ENCODE measurements at places on chromosomes 1 and 21.
A peak's percentile ranks its signal among the peaks of the same experiment; 100 is the strongest.

DNA sequence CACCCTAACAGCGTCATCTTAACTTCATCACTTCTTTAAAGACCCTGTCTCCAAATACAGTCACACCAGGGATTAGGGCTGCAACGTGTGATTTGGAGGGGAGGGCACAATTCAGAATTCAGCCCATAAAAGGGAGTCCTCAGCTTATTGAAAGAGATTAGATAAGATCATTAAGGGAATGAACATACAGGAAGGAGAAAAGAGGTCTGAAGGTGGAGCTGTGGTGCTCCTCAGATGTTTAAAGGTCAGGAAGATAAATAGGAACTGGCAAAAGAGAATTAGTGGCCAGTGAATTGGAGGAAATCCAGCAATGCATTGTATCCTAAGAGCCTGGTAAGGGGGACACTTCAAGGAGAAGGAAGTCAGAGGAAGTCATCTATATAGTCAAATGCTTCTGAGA is 113.5 kb downstream of the PROX1 start:
- no peak for DNase-seq

DNA sequence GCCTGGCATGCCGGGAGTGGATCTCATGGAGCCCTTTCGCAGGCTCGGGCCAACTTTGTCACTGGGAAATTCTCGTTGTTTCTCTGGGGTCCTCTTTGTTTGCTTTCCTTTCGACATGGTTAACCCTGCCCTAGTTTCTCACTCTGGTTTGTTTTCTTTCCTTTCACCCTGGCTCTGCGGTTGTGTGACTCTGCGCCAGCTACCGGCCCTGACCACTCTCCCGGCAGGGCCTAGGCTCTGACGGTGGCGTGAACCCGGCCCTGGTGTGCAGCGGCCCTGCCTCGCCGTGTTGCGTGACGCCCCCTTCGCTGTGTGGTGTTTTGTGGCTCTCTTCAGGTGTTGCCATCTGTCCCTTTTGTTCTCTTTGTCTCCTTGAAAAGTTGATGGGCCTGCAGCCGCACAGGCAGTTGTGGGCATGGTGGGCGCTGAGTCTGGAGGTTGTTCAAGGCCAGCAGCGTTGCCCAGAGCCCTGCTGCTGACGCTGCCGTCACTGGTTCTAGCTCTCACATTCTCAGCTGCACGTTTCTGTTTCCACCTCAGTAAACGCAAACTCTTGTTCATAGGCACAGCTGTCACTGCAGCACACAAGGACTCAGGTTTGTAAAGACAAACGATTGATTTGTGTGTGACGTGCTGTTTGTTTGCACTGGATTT is 64.6 kb upstream of the DIP2A start:
- DNase-seq: no peak

GRCh38 chr1:226654668-226655055 is 84.4 kb downstream of the ITPKB start:
- DNase-seq: no peak

GRCh38 chr1:29469457-29469856 is 233.1 kb downstream of the PTPRU start:
- no peak for DNase-seq

- no peak for DNase-seq
Observed at GRCh38 chr1:91891454-91891853, 5.5 kb upstream of the TGFBR3 start.

DNA sequence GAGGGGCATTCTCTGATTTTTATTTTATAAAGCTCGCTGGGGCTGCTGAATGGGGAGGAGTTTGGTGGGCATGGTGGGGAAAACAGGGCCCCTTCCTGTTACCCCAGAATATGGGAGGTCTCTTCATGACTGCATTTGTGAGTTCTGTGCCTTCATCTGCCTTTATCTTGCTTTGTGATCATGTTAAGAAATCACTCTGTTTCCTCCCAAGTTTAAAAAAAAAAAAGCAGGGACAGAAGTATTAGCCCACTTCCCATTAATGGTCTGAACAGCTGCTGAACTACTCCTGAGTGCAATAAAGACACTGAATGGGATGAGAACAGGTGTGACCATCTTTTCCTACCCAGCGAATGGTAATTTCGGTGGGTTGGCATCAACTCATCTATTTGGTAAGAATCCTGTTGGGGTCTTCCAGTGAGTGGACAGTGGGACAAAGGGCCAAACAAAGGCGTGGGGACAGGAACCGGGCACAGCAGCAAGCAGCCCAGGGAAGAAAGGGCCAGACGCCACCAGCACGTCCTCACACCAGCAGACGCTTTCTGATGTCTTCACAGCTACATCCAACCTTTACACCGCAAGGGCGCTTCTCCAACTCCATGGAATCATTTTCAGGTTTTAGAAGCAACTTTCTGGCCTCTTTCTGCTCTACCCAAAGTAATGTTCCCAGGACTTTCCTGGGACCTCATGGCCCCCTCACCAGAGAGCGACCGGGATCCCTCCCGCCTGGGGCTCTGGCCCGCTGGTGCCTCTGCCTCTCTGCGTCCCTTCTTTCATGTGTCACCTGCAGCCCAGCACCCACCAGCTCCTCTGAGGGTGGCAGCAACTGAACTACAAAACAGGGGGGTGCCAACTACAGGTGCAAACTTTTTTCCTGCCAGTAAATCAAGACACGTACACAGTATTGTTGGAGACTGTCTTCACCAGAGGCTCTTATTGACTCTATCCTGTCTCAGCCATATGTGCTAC is 160.2 kb downstream of the ADSS2 start:
- no peak for DNase-seq

DNA sequence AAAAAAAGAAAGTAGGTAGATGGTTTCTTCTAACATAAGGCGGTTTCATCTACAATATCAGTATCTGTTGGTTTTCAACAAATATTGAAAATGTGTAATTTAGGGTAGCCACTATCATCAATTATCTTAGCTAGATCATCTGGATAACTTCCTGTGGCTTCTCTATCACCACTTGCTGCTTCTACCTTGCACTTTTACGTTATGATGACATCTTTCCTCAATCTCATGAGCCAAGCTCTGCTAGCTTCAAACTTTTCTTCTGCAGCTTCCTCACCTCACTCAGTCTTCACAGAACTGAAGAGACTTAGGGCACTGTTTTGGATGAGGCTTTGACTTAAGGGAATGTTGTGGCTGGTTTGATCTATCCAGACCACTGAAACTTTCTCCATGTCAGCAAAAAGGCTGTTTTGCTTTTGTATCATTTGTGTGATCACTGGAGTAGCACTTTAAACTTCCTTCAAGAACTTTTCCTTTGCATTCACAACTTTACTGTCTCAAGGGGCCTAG is 144.9 kb upstream of the HP1BP3 start:
- DNase-seq: no peak

GRCh38 chr1:167328306-167328815 is 107.7 kb downstream of the POU2F1 start:
- no peak for DNase-seq

DNA sequence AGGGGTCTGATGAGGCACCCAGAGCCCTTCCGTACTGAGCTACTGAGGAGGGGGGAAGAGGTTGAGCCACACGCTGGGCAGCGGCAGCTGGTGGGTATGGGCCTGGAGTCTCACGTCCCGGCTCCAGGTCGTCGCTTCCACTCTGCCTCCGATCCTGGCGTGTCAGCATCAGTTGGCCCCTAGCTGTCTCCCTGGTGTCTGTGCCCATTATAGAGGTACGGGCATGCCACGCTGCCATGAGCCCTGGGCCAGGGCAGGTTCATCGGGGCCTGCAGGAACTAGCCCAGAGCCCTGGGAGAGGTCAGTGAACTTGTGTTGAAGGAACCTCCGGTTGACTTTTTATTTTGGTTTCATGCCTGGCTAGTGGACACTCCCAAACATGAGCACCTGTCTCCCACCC is 18.2 kb downstream of the COQ8A start:
- no peak for DNase-seq

DNA sequence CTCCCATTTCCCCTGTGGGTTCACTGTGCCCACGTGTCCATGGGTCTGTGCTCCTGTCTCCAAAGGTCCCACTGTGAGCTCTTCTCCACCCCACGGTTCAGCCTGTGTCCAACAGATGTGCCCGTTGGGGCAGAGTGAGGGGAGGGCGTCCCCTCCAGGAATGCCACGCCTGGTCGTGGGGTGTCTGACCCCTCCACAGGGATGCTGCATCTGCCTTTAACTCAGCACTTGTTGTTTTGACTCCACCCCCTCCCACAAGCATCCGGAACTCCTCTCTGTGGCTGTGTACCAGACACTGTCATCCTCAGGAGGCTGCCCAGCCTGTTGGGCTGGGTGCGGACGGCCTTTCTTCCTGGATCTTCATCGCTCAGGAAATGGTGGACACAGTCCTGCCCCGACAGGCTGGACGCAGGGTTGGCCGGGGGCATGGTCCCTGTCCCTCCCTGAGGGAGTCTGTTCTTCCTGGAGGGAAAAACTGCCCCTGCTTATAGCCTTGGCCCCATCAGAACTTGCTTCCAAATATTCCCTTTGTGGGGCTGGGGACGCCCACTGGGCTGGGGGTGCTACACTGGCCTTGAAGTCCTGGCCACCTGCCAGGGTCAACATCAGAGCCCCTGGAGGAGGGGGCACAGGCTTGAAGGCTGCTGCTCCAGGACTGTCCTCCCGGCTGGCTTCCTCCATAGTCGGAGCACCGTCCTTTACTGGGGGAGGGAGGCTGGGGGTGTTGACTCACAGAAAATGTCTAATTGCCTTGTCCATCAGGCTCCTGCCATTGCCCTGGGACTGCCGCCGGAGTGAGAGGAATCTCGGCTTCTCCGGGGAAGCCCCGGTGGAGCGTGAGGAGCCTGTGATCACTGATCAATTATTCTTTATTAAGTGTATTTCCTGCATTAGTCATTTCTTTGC is 182.0 kb upstream of the C1orf174 start:
- no peak for DNase-seq

GRCh38 chr1:49333906-49334305 is 557.2 kb upstream of the BEND5 start:
- no peak for DNase-seq

- DNase-seq: no peak
Observed at GRCh38 chr1:160868141-160868540, 5.5 kb upstream of the CD244 start.

GRCh38 chr1:47637111-47637685 is 199.4 kb downstream of the FOXD2 start:
- no peak for DNase-seq

- DNase-seq: no peak
Observed at GRCh38 chr1:13829152-13829769, 129.3 kb downstream of the PRDM2 start.

DNA sequence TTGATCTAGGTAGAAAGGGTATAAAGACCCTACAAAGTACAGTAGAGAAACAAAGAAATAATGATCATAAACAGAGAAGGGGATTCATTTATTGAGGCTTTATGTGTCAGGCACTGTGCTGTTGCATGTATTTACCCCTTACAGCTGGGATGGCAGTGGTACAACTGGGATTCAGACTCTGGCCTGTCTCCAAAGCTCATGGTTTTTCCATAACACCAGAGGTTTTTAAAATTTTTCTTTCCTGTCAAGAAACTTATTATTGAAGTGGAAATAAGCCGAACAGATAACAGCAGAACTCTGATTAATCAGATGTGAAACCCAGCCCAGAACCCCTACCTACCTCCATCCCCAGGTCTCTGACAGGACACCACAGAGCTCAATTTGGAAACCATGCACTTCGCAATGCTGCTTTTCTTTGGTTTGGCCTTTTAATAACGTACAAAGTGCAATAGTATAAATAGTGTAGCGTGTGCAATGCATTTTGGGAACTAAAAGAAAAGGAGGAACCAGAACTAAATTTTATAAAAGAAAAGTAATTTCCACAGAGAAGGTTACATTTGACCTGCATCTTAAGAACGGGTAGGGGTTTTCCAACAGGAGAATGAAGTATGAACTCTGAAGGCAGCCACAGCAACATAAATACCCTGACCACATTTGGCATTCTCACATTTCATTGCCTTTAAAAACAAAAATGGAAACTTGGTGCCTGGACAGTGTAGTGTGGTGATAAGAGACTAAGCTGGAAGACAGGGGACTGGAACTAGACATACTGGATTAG is 92.0 kb upstream of the S1PR1 start:
- no peak for DNase-seq

DNA sequence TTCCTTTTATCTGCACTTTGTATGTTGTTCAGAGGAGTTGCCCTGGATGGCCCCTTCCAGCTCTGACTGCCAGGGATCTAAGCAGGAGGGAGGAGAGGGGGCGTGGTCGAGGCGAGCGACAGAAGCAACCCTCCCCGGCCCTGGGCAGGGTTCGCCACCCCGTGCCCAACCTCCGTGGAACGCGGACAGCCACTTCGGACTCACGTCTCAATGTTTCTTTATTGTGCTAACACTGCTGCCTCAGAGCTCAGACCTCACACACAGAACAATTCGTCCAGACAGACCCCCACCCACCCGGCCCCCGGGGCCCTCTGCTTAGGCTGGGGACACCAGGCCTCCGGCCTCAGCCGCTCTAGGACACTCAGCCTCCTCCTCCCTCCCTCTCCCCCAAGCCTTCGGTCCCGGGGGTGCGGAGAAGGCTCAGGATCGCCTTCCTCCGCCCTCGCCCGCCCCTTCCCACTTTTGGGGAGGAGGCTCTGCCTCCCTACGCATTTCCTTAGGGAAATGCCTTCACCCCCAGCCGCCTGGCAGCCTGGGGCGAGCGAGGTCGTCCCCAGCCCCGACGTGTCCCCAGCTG is 8.3 kb downstream of the VSIG8 start:
- DNase-seq: peak; percentile 56

- DNase-seq: no peak
Observed at GRCh38 chr21:41445465-41445862, 19.4 kb downstream of the MX1 start.

Data from NCI-H526 (cell line).